ENCODE measurements at places on chromosomes 7 and 10.
A peak's percentile ranks its signal among the peaks of the same experiment; 100 is the strongest.

GRCh38 chr10:123633106-123633505 lies 33.0 kb upstream of the GPR26 start:
- DNase-seq = no peak

GRCh38 chr10:44958196-44958897 lies 1.3 kb upstream of the RASSF4 start:
- no peak for DNase-seq

- DNase-seq = peak; percentile 3
These were observed 46.6 kb downstream of the LRRN3 start for GRCh38 chr7:111137296-111138192.

- DNase-seq = no peak
These were observed 9.1 kb downstream of the KLF6 start for GRCh38 chr10:3775696-3776551.

DNA sequence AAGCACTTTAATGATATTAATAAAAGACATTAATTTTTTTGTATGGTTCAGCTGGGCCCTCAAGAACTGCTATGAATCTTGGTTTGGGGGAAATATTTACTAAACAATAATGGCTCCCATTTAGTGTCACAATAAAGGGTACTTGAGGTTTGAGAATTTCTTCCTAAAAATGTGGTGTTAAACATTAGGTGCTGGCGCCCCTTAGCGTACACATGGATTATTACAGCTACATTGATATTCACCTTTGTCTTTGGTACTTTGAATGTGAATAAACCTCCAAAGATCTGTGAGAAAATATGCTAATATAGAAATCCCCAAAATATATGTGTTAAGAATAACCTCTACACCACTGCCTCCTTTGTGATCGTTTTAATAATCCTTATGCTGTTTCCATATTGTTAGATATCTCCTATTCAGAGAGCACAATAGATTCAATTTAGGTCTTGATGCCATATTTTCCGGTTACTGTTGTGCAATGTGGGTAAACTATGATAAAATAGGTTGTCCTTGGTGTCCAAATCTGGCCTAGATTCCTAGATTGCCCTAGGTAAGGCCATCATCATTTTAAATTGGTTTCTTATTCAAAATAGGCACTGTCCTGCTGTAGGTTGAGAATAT lies 161.8 kb upstream of the CACNA2D1 start:
- DNase-seq = no peak

DNA sequence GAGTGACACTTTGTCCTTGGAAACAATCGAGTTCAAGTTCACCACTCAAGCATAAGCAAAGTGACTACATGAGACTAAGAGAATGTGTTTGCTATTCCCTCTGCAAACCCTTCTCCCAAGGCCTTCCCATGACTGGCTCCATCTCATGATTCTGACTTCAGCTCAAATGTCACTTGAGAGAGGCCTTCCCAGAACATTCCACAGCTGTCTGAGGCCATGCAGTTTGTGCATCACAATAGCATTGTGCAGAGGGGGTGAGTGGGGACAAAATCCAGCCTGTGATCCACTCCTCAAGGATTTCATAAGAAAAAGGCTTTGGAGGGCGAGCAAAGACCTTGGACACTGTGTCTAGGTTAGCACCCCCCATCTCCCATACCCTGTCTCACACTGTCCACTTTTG lies 6.9 kb upstream of the LRMDA start:
- no peak for DNase-seq

DNA sequence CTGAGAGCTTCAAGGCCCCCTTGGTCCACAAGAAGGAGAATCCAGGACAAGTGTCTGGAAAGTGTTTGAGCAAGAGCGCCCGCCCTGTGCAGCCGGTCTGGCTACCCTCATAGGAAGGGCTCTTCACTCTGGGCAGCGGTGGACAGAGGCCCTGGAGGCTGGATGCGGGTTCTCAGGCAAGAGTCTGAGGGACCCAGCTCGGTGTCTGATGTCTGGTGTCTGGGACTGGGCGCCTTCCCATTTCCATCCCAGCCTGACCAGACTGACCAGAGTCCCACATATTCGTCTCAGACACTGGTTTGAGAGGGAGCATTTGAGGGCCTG lies 59.8 kb downstream of the HK1 start:
- DNase-seq = no peak
